ENCODE measurements at places on chromosomes 3 and 15.

DNA sequence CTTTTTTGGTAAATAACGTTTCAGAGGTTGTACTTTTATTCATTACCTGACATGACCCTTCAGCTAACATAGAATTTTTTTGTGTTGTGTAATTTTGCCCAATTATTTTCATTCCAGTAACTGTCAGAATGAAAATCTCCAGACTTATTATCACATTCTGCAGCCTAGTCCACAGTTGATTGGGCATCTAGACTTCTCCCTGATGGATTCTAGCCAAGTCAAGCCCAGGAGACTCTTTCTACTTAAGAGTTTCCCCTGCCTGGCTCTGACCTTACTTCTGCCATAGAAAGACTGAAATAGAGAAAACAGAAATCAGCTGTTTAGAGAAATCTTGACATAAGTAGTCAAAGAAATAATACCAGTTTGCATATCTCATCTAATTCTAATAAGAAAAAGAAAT is 82.9 kb upstream of the CDAN1 start:
- peak; percentile 17 for DNase-seq

DNA sequence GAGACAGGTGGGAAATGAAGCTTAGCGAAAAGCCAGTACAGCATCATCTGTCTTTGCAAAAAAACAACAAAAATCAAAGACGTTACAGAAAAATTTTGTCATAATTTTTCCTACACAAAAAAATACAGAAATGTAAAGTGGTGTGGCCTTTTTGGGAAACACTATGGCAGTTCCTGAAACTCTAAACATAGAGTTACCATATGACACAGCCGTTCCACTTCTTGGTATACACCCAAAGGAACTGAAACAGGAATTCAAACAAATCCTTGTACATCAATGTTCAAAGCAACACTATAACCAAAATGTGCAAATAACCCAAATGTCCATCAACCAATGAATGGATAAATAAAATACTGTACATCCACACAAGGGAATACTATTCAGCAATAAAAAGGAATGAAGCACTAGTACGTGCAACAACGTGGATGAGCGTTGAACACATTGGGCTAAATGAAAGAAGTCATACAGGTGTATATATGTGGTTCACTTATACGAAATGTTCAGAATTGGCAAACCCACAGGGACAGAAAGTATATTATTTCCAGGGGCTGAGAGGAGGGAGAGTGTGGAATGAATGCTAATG is 46.8 kb downstream of the GLB1 start:
- no peak for DNase-seq

DNA sequence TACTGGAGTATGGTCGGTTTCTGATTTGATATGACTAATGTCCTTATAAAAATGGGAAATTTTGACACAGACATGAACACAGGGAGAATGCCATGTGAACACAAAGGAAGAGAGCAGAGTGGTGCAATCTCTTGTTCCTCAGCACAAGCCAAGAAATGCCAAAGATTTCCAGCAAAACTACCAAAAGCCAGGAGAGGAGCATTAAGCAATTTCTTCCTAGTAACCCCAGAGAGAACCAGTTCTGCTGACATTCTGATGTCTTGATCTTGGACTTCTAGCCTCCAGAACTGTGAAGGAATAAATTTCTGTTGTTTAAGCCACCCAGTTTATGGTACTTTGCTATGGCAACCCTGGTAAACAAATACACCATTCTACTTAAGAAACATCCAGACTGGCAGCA is 227.8 kb upstream of the MRPL3 start:
- peak; percentile 86 for DNase-seq

DNA sequence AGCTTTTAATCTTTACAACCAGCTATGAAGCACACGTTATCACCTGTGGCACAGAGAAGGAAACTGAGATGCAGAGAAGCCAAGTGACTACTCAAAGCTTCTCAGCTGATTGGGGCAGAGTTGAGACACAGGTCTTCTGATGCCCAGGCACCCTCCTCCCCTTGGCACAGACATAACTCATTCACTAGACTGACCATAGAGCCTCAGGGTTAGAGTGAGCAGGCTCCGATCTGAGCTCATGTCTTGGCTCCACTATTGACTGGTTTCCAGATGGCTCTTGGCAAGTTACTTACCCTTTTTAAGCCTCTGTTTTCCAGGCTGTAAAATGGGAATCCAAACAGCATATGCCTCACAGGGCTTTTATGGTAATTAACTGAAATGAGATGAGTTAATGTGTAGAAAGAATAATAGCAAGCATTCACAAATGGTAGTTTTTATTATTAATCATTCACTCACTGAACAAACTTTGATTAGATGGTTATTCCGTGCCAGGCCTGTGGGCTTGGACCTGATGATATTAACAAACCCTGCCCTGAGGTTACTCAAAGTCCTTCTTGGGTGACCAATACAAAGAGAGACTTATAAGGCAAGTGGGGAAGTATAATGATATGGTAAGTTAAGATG is 184.3 kb downstream of the ANXA2 start:
- DNase-seq = no peak

GRCh38 chr3:79947469-79947868 is 179.7 kb upstream of the ROBO1 start:
- DNase-seq = no peak

DNA sequence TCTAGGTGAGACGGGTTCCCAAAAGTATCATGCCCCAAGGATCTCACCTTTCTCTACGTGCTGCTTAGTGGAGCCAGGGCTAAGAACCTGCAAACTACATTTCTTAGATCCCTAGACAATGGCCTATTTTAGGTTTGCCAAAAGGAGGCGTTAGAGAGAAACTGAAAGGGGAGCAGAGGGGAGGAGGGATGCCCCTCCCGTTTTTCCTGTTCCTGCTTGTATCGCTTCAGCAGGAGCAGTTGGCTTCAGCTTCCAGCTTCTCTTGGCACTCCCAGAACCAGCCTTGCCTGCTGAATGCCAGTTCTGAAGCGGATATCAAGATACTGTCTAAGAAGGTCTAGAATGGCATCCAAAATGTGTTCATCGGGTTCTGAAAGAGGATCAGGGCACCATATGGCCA is 58.4 kb upstream of the ABHD17C start:
- DNase-seq = no peak

DNA sequence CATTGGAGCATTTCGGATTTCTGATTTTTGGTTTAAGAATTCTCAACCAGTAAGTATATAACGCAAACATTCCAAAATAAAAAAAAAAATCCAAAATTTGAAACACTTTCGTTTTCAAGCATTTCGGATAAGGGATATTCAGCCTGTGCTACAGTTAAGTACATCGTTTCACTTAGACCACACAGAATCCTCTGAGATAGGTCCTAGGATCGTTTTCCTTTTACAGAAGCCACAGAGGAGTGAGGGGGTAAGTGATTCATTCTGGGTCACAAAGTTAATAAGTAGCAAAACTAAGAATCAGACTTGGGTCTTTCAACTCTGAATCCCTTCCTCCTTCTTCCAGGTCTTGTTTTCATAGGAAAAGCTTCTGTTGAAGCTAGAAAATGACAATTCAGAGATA is 249.3 kb downstream of the BBX start:
- no peak for DNase-seq

Data from AG10803 (cell line).